Spinal cord (tissue), 10 donors: ENCODE measurements at places on chromosomes 11 and 22. TPM values are rescaled to one million over a fixed set of nuclear protein-coding genes. Genes with fewer than 3 reads are reported as not detected.

OR8B8 gene
- not detected for polyA plus RNA-seq

CSRP3 gene
- not detected for polyA plus RNA-seq

TP53I11 gene
- polyA plus RNA-seq: 101 TPM

CRYBA4 gene
- not detected for polyA plus RNA-seq

MYBPC3 gene
- 0.16 TPM for polyA plus RNA-seq
